ENCODE measurements at places on chromosomes 12 and 14.

- no peak for DNase-seq
Measured at GRCh38 chr12:46414591-46415268, 42.2 kb upstream of the SLC38A2 start.

GRCh38 chr14:86153480-86153879 lies 623.5 kb downstream of the FLRT2 start:
- no peak for DNase-seq

- peak; percentile 61 for DNase-seq
Measured at GRCh38 chr12:93098077-93098476, 169.0 kb upstream of the EEA1 start.

GRCh38 chr12:103399986-103400385 lies 95.8 kb downstream of the C12orf42 start:
- no peak for DNase-seq

GRCh38 chr12:66709893-66710292 lies 31.0 kb upstream of the GRIP1 start:
- DNase-seq = no peak
